NCI-H1930 (cell line): ENCODE measurements at places on chromosomes 2 and 18.

DNA sequence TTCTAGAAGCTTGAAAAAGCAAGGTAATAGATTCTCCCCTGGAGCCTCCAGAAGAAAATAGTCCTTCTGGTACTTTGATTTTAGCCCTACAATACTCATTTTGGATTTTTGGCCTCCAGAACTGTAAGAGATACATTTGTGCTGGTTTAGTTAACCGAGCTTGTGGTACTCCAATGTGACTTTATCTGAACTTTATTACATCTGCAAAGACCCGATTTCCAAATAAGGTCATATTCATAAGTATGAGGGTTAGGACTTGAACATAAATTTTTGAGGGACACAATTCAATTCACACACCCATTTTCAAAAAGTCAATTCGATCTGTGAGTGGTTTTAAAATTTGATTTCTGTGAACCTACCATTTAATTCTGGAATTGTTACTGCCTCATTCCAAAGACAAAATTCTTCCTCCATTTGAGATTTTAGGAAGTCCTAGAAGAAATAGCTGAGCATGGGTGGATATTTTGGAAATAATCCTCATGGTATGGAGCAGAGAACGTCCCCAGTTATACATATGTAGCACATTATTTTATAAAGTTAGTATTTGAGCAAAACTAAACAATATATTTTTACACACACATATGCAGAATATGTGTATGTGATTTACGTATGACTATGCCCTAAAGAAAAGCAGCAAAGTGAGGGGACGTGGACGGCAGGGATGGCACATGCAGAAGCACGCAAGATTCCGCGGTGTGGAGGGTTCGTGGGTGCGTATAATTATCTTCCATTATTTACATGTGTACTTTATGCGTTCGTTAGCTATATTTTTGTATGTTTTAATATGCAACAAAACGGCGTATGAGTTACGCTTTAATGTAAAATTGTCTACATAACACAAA is 905 bp upstream of the NUP35 start:
- no peak for DNase-seq

DNA sequence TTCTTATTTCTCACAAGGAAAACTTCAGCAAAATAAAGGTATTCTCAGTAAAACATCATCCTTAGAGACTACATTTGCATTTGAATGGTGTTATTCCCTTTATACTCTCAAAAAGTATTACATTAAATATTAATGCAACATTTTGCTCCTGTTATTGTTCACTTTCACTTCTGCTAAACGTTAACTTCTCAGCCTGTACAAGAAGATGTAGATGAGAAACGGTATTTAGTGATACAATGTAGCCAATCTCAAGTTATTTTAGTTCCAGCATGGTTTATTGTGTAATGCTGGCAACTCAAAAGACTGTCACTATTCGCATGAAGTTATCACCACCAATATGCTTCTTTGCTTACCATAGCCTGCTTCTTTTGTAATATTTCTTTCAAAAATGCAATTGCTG is 514.1 kb downstream of the CPS1 start:
- no peak for DNase-seq

DNA sequence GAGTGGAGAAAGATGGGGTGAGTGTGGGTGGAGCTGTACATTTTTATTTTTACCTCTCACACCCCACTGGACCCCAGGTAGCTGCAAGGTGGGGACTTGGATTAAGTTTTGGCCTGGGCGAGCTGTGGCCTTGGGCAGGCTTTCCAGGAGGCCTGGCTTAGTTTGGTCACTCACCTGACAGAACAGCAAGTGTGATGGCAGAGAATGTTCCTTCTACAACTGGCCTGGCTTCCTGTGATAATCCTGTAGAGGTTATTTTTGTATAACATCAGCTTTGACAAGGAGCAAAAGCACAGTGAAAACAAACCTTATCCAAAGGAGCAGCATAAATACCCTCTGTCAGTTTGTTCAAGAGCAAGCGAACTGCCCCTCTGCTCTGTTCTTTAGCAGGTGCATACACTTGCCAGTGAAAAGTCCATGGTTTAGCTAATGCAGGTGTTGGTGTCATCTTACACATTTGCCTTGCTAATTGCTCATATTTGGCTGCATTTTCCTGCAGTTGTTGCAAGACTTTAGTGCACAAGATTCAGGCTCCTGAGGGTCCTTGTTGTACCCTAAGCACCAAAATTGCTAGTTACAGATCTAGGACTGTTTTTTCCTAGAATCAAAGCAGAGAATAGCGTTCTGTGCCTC is 6.3 kb downstream of the THNSL2 start:
- DNase-seq, result no peak

GRCh38 chr18:78595453-78595852 is 384.2 kb upstream of the SALL3 start:
- DNase-seq, result no peak

- DNase-seq, result no peak
These were observed 197.2 kb downstream of the CYP26B1 start for GRCh38 chr2:71950256-71951082.

DNA sequence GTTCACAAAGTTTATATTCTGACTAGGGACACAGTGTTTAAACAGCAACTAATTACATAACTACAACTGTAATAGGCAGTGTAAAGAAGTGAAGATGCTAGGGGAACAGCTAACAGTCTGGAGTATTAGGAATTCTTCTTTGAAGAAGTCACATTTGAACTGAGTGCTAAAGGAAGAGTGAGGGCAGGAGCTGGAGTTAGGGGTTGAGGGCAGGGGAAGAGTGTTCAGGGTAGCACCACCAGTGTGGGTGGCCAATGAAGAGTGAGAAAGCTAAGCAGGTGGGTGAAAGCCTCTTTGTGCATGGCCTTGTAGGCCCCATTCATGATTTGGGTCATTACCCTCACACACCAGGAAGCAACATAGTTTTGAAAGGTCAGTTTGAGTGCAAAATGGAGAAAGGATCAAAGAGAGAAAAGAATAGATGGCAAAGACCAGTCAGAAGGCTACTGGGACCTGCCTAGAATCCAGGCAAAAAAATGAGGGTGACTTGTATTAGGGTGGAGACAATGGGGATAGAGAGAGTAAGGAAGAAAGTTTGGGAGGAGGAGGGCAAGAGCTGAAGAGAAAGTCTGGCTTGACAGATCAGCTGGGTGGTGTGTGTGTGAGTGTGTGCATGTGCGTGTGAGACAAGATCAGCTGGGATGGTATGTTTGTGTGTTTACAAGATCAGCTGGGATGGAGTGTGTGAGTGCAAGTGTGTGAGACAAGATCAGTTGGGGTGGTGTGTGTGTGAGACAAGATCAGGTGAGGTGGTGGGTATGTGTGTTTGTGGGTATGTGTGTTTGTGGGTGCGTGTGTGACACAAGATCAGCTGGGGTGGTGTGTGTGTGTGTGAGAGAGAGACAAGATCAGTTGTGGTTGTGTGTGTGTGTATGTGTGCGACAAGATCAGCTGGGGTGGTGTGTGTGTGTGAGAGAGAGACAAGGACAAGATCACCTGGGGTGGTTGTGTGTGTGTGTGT is 43.6 kb upstream of the AGPS start:
- no peak for DNase-seq

GRCh38 chr2:30713698-30714097 is 93.5 kb downstream of the CAPN13 start:
- DNase-seq, result no peak

DNA sequence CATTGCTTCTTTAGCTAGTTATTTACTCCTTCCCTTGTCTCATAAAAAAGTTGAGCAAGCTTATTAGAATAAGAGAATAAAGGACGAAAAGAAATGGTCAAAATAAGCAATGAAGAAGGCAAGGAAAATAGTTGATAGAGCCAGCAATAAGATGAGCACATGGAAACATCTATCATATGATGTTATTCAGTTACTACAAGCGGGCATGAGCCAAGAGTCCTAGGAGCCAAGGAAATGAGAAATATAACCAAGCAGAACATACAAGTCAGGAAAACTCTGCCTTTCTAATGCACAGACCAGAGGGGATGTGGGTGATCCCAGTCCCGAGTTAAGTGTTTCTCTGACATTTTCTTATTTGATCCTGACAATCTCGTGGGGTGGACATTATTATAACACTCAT is 33.9 kb downstream of the INO80C start:
- no peak for DNase-seq

DNA sequence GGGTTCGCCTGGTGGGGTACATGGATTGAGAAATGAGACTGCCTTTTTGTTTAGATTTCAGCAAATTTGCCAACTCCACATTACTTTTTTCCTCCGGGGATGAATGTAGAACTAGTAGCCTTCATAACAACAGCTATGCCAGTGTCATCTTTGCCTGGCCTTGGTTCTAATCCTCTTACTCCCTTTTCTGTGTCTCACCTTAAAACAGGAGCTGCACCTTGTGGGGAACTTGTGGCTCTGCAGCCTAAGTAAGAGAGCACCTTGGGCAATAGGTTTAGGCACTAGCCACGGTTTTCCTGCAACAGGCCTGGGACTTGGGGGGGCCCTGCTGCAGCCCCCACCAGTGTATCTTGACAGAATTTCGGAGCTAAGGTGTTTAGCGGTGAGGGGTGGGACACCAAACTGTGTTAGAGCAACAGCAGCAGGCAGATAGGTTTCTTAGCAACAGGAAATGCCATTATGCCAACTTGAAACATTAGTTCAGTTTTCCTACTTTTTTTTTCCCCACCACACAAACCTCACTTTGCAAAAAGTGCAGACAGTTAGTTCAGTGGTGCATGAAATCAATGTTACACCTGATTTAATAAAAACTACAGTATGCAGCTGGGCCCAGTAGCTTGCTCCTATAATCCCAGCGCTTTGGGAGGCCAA is 173.7 kb downstream of the PRKCE start:
- DNase-seq, result no peak

DNA sequence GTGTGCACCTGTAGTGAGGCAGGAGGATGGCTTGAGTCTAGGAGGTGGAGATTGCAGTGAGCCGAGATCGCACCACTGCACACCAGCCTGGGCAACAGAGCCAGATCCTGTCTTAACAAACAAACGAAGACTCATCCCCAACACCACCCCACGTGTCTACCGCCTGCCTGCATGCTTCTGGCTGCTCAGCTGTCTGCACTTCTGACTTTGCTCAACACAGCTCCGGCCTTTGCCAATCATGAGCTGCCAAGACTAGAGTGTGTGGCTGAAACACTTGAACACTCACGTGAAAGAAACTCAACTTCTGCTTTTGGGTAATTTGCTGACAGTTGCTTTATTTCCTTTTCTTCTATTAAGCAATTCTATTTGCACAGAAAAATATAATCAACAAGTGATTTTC is 32.1 kb upstream of the SP3 start:
- no peak for DNase-seq

DNA sequence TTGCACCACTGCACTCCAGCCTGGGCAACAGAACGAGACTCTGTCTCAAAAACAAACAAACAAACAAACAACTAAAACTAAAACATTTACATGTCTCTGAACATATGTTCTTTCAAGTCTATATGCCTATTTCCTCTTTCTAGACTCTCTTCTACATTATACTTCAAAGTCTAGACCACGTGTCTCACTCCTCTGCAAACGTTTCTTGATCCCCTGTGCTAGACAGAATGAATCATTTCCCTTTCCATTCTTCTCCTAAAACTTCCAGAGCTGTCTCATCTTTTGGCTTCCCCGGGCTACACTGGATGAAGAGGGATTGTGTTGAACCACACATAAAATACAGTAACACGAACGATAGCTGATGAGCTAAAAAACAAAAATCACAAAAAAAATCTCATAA is 67.1 kb downstream of the BAZ2B start:
- DNase-seq, result no peak

DNA sequence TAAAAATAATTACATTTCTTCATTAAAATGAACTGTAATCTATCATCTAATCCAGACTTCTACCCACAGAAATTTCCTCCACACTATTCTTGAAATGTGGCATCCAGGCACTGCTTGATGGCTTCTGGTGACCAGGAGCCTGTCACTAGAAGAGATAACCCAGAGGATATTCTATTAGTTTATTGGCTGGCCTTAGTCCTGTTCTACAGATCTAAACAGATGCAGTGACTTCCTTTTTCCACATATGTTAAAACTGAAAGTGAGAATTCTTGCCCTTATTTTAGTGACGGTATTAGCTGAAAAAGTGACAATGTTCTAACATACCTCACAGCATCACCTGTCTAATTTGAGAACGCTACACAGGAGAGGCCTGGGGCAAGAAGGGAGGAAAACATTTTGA is 775.4 kb downstream of the TSN start:
- DNase-seq, result no peak

- no peak for DNase-seq
These were observed 13.9 kb upstream of the DSC1 start for GRCh38 chr18:31176531-31176930.

DNA sequence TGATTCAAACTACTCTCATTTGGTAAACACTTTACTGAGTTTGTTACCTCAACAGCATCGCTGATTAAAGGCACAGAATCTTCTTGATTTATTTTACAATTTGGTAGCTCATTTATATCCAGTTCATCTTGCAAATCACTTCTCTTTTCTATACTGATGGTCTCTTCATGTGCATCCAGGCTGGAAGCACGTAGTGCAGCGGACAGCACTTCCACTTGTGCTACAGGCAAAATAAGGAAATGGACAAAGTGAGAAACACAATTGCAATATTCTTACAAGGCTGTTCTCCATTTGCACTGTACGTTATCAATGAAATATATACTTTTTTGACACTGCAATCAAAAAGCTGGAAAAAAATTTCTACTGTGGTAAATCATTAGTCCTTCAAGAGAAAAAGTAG is 51.0 kb downstream of the PPP4R1 start:
- no peak for DNase-seq

DNA sequence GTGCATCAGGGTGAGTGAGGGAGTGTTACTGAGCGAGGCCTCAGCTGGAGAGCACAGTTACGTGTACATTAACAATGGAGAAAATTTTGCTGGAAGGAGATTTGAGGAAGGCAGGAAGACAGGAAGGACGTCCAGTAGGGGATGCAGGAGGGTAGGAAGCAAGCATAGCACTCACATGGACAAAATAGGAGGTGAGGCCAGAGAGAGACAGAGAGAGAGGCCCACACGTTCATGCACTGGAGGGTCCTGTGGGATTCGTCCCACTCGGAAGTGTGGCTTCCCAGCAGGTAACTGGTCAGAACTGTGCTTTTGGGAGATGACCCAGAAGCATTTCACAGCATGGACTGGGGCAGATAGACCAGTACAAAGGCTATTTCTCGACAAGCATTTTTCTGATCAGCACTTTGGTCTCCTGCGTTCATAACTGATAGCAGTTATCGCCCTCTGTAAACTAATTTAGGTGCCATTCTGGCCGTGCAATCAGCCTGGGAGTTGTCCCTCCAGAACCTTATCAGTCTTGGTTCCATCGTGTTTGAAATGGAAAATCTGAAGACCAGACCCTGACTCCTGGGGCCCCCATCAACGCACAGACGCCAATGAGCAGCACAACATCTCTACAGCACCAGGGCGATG is 5.7 kb downstream of the LCT start:
- no peak for DNase-seq

DNA sequence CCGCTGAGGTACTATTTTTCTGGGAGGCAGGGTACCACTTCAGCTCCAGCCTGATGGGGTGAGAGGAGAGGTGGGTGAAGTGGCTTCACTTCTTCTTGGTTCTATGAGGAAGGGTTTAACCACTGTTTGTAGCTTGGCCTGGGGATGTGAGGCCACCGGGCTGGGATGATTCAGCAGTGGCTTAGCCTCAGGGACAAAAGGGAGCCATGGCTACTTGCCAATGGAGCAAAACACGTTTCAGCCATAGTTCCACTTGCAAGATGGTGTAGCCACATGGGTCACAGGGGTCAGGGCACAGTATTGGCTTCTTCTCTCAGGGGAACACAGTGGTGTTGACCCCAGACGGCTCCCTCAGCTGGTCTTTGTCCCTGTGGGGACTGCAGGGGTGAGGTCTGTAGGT is 14.9 kb downstream of the ZDBF2 start:
- DNase-seq, result no peak
